ENCODE measurements at places on chromosomes 1 and 21. TPM values are rescaled to one million over a fixed set of nuclear protein-coding genes. Genes with fewer than 3 reads are reported as not detected.

The FCGR3B gene
- 7.8 TPM for total RNA-seq

The PTBP2 gene
- total RNA-seq, result 5.3 TPM

The CACNA1E gene
- 0.09 TPM for total RNA-seq

GRCh38 chr1:220967911-220968310, 88.7 kb downstream of the HLX start:
- DNase-seq, result no peak

DNA sequence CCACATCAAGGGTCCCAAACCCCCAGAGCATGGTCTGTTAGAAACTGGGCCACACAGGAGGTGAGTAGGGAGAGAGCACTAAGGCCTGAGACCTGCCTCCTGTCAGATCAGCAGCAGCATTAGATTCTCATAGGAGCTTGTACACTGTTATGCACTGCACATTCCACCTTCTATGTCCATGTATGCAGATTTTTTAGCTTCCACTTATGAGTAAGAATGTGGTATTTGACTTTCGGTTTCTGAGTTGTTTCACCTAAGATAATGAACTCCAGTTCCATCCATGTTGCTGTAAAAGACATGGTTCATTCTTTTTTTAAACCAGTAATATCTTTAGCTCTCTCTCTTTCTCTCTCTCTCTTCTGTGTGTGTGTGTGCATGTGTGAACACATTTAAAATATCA, 663 bp upstream of the GBP6 start:
- DNase-seq, result no peak

- DNase-seq, result no peak
Observed at GRCh38 chr1:160637821-160638539, 8.9 kb downstream of the SLAMF1 start.

GRCh38 chr1:155174324-155175280, 953 bp downstream of the TRIM46 start:
- DNase-seq, result peak; percentile 55

DNA sequence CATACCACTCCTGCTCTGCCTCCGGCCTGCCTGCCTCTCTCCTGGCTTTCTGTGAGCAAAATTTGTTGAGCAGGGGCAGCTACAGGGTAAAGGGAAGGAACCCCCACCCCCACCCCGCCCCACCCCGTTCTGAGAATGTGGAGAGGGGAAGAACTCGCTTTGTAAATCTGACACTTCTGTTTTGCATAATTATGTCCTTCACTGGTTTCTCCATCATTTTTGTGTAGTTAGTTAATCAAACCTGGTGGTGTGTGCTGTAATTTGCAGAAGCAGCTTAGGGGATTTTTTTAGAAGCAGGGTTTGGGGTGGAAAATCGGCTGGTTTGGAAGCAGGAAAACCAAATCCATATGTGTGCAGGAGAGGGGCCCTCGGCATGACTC, 58.1 kb upstream of the TMEM51 start:
- no peak for DNase-seq

GRCh38 chr1:112698366-112699310, 8.3 kb downstream of the RHOC start:
- peak; percentile 83 for DNase-seq

Measured in right lobe of liver (tissue), 6 donors.